Stimulated activated CD8-positive, alpha-beta memory T cell treated with anti-CD3 and anti-CD28 coated beads, Interleukin-7, amount 100 ng/mL, for 1 hour (primary cell): ENCODE measurements at places on chromosomes 12 and 14.

DNA sequence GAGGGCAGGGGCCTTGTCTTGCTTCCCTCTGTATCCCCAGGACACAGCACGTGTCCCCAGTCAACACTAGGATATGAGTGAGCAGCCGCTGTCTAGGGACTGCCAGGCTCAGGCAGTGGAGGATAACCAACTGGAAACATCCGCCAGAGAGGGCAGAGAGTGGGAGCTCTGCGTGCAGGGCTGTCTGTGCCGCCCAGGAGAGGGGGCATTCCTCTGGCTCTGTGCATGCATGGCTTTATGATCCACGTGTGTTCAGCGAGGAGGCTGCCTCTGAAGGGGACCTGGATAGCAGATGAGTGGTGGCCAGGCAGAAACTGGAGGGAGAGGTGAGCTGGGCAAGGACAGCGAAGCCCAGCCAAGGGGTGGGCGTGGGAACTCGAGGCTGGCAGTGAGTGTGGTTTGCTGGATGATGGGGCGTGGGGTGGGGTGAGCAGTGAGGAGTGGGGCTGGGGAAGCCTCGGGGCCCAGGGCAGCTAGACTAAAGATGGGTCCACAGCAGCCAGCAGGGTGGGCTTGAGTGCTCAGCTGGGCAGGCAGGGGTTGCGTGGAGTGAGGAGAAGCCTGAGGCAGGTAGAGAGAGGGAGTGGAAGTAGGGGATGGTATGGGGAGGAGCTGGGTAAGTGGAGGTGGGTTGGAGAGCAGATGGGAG, 72.9 kb downstream of the PRIMA1 start:
- DNase-seq, result no peak

DNA sequence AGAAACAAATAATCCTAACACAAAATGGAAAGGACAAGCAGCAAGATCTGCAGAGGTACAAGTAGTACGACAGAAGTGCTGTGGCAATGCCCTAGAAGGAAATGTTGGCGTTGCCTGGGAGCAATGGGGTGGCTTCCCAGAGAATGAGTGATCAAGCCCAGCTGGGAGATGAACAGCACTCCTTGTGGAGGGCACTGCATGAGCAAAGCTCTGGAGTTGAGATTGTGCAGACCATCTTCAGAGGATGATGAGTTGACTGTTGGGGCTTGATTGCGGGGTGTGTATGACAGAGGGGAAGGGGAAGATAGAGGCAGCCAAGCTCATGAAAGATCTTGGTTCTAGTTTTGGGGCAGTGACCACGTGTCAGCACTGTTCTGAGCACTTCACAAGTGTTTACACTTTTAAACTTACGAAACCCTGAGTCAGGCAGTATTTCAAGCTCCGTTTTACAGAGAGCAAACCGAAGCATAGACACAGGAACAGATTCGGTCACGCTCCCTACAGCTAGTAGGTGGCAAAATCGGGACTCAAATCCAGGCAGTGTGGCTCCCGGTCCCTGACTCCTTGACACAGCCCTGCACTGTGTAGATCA, 127.2 kb upstream of the LHX5 start:
- no peak for DNase-seq

DNA sequence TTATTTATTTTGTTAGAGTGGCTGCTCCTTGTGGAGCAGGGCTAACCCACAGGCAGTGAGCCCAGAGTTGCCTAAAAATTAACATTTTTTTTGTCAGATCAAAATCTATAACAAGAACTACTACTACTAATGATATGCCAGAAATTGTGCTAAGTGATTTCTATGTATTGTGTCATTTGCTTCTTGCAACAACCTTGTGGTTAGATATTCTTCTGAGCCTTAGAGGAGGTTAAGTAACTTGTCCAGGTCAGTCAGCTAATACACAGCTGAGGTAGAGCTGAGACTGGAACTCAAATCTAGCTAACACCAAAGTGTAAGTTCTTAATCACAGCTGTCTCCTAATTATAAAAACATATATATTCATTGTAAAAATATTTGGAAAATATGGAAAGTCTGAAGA, 29.8 kb downstream of the CFL2 start:
- DNase-seq, result no peak

GRCh38 chr12:106344131-106344530, 13.4 kb upstream of the POLR3B start:
- no peak for DNase-seq

- no peak for DNase-seq
Observed at GRCh38 chr12:13591488-13591887, 389.9 kb downstream of the GRIN2B start.
